ENCODE measurements at places on chromosomes 6 and 20.
A peak's percentile ranks its signal among the peaks of the same experiment; 100 is the strongest.

DNA sequence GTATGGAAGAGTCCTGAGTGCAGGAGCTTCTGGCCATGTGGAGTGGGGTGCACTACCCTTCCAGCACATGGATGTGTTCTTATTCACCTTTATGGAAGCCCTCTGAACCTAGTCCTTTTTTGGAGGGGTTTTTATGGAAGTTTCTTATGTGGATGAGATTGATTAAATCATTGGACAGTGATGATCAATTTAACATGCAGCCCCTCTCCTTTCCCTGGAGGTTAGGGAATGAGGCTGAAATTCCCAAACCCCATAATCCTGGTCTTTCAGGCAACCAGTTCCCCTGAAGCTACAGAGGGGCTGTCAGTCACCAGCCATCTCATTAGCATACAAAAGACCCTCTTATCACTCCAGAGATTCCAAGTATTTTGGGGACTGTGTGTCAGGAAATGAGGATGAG lies 183.9 kb upstream of the MAP3K7 start:
- no peak for DNase-seq

DNA sequence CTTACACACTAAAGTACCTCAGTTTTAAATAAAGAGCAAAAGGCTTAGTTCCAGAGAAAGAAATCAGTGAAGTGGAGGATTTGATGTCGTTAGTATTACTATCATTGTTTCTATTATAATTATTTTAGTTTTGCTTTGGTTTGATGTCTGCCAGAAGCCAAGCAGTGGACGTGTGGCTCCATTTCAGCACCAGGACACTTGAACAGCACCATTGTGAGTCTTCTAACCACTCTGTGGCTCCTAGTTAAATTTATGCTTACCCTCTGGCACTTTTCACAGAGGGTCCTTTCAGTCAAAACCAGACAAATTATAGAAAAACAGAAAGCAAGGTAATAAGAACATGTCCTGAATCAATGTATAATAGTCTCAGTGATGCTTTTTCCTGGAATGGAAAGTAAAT lies 3.4 kb downstream of the COL9A1 start:
- no peak for DNase-seq

DNA sequence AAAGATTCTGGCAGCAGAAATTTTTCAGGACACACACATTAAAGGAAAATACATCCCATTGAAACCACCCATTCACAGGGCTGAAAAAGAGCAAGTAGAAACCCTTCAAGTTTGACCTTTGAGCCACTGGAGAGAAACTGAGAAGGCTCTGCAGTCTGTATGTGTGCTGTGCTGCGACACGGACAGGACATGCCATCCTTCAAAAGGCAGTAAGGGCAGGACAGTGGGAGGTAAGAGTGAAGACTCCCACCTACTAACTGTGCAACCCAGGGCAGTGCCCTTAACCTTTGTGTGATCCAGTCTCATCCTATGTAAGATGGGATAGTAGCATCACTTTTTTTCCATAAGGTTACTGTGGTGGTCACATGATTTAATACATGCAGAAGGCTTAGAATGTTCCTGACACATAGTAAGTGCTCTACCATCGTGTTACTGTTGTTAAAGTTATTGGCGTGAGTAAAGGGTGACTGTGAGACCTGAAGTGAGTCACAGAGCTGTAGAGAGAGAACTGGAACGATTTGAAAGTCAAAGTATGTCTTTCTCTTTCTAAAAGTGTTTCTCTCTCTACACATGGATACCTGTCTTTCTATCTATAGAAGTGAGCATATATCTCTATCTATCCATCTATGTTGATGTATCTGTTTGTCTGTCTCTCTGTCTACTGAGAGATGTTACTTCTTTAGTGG lies 153.7 kb upstream of the OLIG3 start:
- no peak for DNase-seq

DNA sequence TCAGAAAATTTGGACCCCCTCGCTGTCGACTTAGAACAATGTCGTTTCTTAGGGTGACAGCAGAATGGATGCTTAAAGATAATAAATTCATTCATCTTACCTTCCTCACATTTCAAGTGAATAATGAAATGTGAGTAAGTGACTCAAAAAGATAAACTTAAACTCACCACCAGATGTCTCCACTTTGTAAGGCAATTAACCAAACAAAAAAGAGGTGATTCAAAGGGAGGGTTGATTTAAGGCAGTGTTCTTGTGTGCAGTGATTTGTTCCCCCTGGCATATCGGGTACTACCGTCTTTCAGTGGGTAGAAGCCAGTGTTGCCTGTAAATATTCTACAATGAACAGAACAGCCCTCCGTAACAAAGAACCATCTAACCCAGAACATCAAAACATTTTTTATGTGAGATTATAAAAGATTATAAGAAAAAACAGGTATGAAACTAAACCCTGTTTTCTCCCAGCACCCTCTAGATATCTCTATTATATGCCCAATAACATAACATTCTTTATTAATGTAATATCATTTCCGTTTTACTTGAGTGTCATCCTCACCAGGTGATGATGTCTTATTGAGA lies 589.7 kb downstream of the CBLN4 start:
- no peak for DNase-seq

- no peak for DNase-seq
Observed at GRCh38 chr20:31956556-31957526, 5.0 kb upstream of the PDRG1 start.

DNA sequence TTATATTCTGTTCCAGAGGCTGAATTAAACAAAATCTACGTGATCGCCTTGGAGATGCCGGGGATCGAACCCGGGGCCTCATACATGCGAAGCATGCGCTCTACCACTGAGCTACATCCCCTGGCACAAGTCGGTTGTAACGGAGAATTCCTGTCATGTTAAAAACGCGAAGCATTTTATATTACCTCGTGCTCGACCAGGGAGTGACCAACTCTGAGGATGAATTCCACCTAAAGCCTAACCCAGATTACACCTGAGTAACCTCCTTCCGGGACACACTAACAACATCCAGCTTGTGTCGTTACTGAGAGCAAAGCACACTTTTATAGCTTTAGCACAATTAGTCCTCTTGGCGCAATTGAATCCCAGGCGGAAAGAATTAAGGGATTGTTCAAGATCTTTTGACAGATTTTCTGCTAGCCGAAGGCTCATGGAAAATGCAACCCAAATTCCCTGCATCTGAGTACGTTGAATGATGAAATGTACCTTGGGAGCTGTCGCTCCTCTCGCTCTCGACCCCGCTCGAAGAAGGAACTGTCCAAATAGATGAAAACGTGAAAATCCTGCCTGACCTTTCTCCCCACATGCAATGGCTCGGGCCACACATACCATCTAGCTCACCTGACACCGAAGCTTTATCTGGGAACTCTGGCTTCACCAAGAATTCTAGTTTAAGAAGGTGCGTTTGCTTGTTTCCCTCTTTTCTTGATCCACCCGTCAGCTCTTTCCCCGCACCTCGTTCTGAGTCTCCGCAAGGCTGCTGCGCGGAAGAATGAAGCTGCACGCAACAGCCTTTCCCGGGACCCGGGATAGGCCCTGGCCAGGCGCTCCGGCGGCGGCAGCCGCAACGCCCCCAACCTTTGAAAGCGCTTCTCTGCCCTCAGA lies 148.3 kb downstream of the GPX5 start:
- DNase-seq = peak; percentile 41

- DNase-seq = no peak
Observed at GRCh38 chr20:6122111-6122872, 538 bp downstream of the FERMT1 start.

- DNase-seq = no peak
Observed at GRCh38 chr6:165574220-165575157, 88.6 kb downstream of the PDE10A start.

GRCh38 chr20:32062776-32063170 lies 10.7 kb downstream of the HCK start:
- no peak for DNase-seq

- no peak for DNase-seq
Observed at GRCh38 chr6:47034421-47034820, 7.7 kb downstream of the ADGRF1 start.

- no peak for DNase-seq
Observed at GRCh38 chr20:32980990-32981389, 23.2 kb downstream of the SUN5 start.

- DNase-seq = no peak
Observed at GRCh38 chr20:3759316-3759823, 8.2 kb downstream of the ADISSP start.

GRCh38 chr20:37627060-37627766 lies 66.6 kb upstream of the CTNNBL1 start:
- DNase-seq = peak; percentile 18

DNA sequence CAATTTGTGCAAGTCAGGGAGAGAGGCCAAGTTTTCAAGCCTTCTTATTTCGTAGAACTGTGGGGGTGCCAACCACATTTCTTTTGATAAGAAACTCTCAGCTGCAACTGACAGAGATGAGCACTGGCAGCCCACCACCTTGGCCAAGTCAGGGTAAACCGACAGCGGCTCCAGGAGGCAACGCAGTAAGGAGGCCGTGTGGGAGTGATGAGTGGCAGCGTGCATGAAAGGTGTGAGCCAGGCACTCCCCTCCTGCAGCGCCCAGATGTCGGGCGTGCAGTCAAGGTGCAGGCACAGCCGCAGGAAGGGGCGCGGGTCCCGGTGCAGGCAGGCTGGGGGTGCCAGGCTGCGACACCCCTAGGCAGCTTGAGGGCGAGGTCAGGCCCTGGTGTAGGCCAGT lies 49.2 kb upstream of the HDAC2 start:
- DNase-seq = no peak

GRCh38 chr6:169173532-169174268 lies 79.9 kb downstream of the THBS2 start:
- no peak for DNase-seq

GRCh38 chr6:167098825-167099225 lies 24.1 kb upstream of the CCR6 start:
- no peak for DNase-seq

GRCh38 chr6:29919506-29920445 lies 22.6 kb upstream of the HLA-A start:
- DNase-seq = no peak

DNA sequence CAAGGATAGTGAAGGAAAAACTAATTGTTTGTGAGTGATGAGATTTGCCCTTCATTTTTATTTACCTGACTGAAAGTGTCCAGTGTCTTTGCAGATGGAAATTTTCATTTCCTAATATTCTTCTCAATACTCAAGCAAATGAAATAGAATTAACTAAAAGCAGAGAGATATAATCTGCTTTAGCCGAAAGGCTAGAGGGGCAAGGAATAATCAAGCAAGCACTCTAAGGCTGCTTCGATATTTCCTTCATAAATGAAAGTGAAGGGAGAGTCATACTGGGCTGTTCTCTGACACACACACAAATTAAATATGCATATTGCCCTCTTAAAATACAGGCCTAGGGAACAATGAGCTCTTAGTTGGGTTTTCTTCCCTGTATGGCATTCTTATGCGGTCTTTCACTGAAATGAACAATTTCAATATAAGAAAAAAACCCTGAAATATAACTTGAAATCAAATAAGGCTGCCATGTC lies 47.5 kb upstream of the POPDC3 start:
- DNase-seq = no peak

- no peak for DNase-seq
Observed at GRCh38 chr6:142714951-142715785, 229.8 kb downstream of the HIVEP2 start.

DNA sequence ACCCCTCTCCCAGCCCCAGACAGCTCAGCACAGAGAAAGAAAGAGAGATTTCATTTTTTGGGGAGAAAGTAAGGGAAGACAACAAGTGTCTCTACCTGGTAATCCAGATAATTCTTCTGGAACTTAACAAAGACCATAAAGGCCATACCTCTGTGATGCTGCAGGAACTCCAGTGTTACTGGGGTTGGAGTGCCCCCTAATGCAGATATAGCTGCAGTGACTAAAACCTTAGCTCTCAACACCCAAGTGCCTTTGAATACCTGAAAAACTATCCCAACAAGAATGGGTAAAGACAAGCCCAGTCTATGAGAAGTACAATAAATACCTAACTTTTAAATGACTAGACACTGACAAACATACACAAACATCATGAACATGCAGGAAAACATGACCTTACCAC lies 365.3 kb upstream of the PTCHD4 start:
- no peak for DNase-seq

GRCh38 chr6:8238773-8239683 lies 136.7 kb upstream of the EEF1E1 start:
- DNase-seq = no peak

- peak; percentile 61 for DNase-seq
Observed at GRCh38 chr20:62370115-62370806, 3.1 kb upstream of the LAMA5 start.

DNA sequence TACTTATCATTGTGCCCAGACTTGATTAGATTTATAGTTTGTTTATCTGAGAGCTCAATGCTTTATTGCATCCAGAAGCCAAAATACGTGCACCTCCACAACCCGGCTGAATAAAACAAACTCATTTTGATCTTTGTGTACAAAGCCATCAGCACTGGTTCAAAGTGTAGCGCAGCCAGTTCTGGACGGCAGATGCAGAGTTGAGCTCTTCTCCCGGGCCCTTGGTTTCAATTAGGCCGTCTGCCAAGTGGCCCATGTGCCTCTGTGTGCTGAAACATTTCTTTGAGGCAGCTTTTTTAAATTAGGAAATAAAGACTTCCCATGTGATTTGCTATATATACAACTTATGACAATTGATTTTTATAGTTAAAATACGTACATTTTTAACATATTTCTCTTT lies 96.2 kb upstream of the RSPO3 start:
- peak; percentile 75 for DNase-seq

DNA sequence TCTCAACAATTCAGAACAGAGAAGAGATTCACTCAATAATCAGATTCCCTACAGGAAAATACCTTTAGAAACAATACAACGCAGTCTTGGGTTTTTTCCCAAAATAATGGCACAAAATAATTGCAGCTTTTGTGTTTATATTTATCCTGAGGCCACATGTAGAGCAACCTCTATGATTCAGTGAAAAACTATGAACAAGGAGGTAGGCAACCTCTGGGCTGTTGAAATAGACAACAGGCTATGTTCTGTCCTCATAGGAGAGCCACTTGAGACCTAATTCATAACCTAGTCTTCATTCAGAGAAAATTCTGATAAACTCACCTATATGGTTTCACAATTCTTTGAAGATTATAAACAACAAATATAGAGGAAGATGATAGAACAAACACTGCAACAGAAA lies 118.3 kb downstream of the KHDC1L start:
- no peak for DNase-seq

- no peak for DNase-seq
Observed at GRCh38 chr6:29927841-29928388, 14.4 kb upstream of the HLA-A start.

GRCh38 chr6:87322304-87323212 lies at the start of gene SMIM8:
Gene SMIM8, plus strand, starts transcription at chr6:87322588. Its CDS starts 14,444 bp downstream, at chr6:87337032.
- DNase-seq = peak; percentile 35
